ENCODE measurements at places on chromosomes 7 and 10.

DNA sequence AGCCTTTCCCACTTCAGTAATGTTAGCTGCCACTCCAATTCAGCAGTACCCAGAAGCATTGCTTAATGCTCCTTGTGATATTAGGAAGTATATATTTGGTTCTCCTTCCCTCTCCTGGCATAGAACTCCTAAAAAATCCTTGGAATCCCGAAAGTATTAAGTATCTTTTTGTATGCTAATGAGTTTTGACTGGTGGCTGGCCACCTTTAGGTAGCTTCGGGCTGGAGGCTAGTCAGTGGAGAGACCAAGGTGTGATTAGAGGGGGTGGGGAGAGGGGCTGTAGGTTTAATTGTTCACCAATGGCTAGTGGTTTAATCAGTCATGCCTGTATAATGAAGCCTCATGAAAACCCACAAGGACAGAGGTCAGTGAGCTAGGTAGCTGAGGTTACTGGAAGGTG, 12.2 kb downstream of the COMTD1 start:
- no peak for DNase-seq

GRCh38 chr7:139382439-139382838, 22.7 kb downstream of the LUC7L2 start:
- DNase-seq = no peak

DNA sequence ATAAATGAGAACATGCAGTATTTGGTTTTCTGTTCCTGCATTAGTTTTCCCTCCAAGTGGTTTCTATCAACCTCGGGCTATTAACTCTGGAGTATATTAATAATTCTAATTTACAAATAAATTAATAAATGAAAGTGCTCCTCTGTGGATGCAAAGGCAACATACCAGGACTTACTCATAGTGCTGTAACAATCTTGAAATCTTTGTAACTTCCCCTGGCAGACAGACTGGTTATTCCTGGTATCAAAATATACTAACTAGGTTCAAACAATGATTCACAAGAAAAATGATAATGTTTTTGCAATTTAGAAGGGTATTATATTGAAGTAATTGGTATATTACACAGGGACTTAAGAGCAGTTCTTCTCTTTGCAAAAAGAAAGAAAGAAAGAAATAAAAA, 177.2 kb downstream of the FANK1 start:
- no peak for DNase-seq

- no peak for DNase-seq
Measured at GRCh38 chr7:29859524-29860185, 53.3 kb downstream of the WIPF3 start.

- DNase-seq = no peak
Measured at GRCh38 chr10:97222326-97222961, 36.7 kb upstream of the SLIT1 start.

DNA sequence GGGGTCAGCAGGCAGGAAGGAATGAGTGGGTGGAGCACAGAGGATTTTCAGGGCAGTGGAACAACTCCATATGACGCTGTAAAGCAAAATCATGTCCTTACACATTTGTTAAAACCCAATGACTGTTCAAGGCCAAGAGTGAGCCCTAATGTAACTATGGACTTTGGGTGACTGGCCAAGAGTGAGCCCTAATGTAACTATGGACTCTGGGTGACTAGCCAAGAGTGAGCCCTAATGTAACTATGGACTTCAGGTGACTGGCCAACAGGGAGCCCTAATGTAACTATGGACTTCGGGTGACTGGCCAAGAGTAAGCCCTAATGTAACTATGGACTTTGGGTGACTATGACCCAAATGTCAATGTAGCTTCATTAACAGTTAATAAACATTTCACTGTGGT, 52.0 kb downstream of the PAXIP1 start:
- DNase-seq = no peak

DNA sequence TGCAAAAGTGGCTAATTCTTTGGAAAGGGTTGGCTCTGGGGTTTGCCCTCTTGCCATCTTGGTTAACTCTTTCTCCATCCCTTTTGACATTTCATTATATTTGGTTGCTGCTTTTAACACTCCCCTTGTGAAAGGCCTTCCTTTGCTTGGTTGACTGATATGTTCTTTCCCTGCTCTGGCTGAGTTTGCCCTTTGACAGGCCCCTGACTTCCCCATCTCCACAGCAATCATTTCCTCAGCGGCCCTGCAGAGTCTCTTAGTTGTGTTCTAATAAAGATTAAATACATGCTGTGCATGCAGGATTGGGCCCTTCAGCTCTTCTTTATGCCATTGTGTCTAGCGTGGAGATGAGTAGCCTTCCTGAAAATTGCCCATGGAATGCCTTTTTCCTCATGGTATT, 84.5 kb upstream of the CSTF2T start:
- no peak for DNase-seq

GRCh38 chr7:28688174-28688573, 270.0 kb downstream of the TRIL start:
- no peak for DNase-seq

Measured in NCI-H2081 treated with DMSO at 0.1 percent for 48 hours (cell line).